ENCODE measurements at places on chromosomes 2 and 18.
A peak's percentile ranks its signal among the peaks of the same experiment; 100 is the strongest.

GRCh38 chr2:101433465-101433864, 41.4 kb downstream of the RFX8 start:
- DNase-seq = no peak

DNA sequence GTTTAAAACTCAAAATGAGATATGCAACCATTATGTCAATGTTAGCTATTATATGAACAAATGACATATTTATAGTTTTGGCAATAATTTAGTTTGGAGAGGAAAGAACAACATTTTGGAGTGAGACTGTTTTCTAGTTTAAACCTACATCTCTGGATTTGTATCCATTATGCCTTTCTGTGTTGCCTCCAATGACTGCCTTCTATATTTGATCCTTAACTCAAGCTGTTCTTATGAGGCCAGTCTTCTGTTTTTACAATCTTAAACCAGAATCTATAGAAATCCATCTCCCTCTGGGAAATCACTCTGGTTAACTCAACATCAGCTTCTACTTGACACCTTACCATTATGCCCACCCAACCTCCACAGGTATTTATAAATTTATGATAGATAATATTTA, 67.5 kb downstream of the ZNF385B start:
- no peak for DNase-seq

- no peak for DNase-seq
These were observed 167.2 kb upstream of the SATB2 start for GRCh38 chr2:199624958-199625357.

GRCh38 chr2:14677039-14677438, 44.5 kb downstream of the LRATD1 start:
- DNase-seq = no peak

DNA sequence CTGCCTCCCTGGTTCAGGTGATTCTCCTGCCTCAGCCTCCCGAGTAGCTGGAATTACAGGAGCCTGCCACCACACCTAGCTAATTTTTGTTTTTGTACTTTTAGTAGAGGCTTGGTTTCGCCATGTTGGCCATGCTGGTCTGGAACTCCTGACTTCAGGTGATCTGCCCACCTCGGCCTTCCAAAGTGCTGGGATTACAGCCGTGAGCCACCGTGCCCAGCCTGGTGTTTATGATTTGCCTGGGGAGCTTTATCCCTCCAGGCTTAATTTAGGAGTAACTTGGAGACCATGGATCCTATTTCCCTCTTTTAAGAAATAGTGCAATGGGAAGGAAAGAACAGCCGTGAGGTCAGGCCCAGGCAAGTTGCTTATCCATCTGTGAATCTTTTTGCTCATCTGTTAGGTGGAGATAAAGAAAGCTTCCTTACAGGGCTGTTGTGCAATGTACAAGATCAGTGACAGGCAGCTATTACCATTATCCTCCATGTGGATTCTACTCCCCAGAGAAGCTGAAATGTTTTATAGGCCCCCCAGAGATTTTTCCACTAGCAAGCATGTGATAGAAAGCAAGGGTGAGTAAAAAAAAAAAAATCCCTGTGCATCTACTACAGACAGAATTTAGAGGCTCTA, 104.9 kb upstream of the MGAT5 start:
- no peak for DNase-seq

DNA sequence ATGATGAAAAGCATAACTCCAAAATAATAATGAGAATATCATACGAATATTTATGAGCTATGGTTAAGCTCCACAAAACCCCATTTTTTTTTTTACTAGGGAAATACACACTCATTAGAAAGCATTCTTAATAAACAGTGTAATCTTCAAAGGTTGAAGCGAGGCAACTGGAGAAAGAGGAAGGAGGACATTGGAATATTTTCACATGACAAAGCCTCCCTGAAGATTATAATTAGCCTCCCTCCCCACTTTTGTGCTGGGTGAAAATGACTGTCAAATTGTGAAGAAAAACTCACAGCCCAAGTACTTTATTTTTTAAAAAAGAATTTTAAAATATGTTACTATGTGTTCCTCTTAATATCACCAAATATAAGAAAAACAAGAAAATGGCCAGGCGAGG, 64.1 kb upstream of the NFU1 start:
- no peak for DNase-seq

DNA sequence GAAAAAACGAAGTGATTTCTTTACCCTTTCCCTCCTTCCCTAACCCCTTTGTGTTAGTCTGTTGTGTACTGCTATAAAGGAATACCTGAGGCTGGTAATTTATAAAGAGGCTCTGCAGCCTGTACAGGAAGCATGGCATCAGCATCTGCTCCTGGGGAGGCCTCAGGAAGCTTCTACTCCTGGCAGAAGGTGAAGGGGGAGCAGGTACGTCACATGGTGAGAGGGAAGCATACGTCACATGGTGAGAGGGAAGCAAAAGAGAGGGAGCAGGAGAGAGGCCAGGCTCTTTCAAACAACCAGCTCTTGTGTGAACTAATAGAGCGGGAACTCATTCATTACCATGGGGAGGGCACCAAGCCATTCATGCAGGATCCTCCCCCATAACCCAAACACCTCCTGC, 126.2 kb downstream of the CAPN13 start:
- DNase-seq = no peak

DNA sequence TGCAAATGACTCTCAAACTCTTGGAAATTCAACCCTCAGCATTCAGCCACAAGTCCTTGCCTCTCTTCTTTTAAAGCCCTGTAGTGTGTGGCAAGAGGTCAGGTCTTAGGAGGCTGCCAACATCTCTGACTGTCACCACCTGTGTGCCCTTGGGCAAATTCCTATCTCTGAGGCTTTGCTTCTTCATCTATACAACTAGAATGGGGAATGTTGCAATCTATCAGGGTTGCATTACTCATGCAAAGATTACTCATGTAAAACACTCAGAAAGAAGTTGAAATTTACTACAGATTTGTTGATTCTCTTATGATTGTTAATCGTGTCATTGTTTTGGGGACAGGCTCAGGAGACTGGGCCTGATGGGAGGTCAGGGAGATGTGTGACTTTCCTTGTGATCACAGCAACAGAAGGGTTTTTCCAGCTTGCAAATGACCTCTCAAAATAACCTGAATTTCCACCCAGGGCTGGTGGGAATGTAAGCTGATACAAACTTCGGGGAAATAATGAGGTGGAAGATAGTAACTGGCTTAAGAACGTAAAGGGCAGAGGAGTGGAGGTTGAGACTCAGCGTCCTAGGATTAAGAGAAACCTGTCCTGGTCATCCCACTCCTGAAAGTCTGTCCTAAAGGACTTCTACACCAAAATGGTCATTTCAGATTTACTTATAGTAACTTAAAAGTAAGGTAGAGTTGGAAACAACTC, 32.1 kb upstream of the SIGLEC15 start:
- no peak for DNase-seq

- no peak for DNase-seq
These were observed 38.0 kb downstream of the APOB start for GRCh38 chr2:21005700-21006422.

DNA sequence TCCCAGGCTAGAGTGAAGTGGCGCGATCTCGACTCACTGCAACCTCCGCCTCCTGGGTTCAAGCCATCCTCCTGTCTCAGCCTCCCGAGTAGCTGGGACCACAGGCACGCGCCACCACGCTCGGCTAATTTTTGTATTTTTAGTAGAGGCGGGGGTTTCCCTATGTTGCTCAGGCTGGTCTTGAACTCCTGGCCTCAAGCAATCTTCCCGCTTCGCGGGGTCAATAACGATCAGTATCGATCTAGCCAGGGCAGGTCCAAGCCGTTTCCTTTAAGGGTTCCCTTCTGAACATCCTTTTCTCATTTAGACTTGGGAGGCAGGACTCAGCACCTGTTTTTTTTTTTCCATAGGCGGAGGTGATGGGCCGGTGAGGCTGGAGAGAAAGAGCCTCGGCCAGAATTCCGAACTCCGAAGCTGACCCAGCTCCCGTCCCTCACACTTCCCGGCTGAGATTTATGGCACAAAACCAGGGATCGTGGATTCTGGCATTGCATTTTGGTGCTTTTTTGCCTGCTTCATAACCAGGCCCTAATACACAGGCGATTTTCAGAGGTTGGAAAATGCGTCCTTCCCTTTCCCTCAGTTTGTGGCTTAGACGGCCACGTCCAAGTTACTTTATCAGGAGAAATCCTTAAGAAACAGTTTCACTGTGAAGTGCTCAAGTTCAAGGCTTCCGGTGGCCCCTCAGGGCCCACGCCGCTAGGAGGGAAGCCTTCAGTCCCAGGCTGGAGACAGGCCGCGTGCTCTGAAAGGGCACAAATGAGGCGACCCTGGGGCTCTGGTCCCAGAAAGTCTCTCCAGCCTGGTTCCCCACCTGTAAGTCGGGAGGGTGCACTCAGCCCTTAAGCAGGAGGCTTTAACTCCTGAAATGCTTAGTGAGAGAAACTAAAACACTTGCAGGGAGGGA, 998 bp upstream of the SLC66A3 start:
- no peak for DNase-seq

DNA sequence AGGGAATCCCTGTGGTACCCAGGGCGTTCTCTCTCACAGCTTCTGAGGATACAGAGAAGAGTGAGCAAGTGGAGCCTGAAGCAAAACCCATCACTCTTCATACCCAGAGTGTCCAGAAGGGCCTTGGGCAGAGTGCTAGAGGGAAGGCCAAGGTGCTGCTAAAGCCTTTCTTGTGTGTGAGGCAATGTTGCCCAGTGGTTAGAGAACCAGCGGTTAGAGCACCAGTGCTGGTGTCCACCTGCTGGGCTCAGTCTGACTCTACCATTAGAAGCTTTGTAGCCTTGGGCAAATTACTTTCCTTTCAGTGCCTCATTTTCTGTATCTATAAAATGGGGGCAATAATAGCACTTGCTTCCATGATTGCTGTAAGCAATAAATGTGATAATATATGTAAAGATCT, 210.5 kb upstream of the SKOR2 start:
- DNase-seq = no peak

GRCh38 chr2:205176546-205176945, 505.8 kb upstream of the NRP2 start:
- DNase-seq = no peak

DNA sequence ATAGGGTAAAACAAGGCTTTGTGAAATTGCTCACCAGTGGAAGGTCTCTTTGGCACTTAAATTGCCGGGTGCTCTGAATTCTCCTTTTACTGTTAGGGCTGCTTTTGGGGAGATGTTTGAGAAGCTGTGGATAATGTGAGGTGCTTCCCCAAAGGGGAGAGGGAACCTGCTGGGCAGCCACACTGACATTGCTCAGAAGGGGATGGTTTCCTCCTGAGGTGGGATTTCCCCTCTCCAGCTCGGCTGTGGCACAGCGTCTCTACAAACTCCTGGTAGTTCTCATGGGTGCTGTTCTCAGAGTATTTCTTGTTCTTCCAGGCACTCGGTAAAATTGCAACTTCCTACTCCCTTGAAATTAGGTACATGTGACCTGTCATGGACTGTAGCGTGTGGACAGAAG, 124.2 kb downstream of the LPIN1 start:
- DNase-seq = no peak

- no peak for DNase-seq
These were observed 36.6 kb downstream of the CYB5A start for GRCh38 chr18:74255131-74255616.

DNA sequence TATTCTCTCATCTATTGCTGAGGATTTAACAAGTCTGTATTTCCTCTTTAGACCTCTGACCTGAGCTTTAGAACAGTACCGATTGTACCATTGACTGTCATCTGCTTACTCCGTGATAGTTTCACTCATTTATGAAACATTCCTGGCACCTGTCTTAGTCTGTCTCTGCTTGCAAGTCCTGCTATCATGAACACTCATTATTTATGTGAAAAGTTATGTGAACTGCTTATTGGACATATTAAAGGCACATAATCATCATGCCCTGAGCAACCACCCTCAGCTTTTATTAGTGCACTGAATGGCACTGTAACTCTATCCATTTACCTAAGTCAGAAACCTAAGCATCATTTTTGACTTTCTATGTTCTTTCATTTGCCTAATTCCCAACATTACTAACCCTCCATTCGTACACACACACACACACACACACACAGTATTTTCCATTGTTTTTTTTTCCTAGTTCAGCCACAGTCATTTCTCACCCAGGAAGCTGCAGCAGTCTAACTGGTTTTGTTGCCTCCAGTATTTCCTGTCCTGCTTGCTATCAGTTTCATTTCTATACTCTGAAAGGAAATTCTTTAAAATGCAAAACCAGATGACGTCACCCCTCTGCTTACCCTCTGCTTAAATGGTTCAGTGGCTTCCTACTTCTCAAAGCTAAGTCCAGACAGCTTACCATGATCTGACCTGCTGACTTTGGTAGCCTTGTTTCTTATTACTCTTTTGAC, 146.1 kb downstream of the HAUS1 start:
- no peak for DNase-seq

- no peak for DNase-seq
These were observed 146.3 kb downstream of the ARL6IP6 start for GRCh38 chr2:152864601-152865149.

DNA sequence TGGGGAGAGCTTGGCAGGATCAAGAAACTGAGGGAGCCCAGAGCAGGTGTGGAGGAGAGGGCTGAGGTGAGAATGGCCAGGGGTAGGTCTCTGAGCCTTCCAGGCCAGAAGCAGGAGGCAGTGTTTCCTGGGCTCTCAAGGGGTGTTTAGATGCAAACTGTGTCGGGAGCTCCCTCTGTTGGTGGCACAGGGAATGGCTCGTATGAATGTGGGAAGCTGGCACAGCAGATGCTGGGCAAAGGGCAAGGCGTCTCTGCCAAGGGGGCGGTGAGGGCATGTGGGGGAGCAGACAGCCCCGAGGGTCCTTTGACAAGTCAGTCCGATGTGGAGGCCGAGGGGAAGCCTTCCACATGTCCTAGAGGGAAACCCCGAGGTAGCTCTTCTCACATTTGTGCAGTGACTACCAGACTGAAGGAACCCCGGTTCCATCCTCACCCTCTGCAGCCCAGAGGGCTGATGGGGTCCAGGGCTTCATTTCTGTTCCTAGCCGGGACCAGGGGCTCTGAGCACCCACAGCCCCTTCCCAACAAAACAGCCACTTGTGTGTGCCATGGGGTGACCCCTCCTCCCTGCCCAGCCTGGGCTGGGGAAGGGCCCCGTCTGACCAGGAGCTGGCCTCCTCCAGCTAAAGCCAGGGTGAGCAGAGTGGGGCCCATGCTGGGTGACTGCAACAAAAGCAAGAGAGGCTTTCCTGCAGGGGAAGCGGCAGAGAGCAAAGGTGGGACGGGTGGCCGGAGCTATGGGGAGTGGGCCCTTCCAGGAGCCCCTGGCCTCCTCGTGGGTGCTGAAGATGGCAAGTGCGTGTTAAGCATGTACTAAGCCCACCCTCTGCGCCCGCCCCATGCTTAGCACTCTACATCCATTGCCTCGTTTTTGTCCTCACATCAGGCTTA, 103.4 kb downstream of the SEPTIN10 start:
- peak; percentile 65 for DNase-seq

GRCh38 chr2:126858013-126858412, 40.7 kb upstream of the TEX51 start:
- DNase-seq = no peak

- DNase-seq = no peak
These were observed 6.2 kb upstream of the CHST10 start for GRCh38 chr2:100423631-100424030.

DNA sequence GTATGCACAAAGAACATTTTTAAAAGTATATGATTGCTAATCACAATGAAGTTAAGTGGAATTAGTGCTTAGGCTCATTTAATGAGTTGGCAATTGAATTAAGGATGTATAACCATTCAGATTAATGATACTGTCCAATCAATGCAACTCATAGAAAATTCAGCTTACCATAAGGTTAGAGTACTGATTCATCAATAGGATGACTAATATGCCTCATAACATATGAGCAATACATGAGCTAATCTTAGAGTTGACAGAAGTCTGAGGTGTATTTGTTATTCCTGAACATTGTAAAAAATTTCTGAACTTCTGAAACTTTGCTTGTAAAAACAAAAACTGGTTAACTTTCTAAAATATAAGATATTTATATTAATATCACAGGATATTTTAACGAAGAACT, 118.3 kb upstream of the NETO1 start:
- no peak for DNase-seq

- no peak for DNase-seq
These were observed 32.7 kb downstream of the ARHGAP25 start for GRCh38 chr2:68767031-68767961.
